ENCODE measurements at places on chromosomes 16 and 17.

- no peak for DNase-seq
Observed at GRCh38 chr16:79061181-79061580, 539.4 kb downstream of the MAF start.

DNA sequence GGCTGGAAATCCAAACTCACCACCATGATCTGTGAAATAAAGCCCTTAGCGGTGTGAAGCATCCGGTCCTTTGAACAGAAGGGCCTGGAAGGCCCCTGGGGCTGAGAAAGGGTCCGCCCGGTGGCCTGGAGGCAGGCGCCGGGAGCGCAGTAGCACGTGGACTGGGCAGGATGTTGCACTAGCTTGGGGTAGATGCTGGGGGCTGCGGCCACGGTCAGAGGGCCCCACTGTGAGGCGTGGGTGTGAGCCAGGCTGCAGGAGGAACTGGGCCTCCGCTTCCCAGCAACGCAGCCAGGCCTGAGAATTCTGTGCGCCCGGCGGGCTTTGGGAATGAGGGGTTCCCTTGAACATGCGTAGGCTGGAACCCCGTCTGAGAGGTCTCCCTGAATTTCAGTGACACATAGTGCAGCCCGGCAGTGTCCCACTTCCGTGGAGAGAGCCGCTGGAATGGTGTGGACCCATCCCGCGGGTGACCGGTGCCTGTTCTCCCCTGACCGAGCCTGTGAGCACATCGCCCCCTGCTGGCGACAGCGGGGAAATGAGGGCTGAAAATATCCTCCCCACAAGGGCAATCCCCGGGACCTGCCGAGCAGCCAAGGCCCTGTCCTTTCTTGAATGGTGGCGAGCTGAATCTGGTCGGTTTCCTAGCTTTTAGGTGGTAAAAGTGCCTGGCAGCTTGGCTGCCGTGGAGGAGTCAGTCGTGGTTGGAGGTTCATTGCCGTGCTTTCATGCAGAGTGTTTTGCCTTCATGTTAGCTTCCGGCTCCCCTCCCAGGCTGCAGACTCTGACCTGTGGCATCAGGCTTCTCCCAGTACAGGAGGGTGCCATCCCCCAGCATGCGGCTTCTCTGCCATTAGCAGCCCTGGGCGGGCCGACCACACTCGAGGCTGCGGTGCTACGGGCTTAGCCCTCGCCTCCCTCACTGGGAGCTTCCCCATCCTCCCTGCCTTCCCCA, 43.8 kb downstream of the DNAJA2 start:
- peak; percentile 49 for DNase-seq

- DNase-seq = no peak
Observed at GRCh38 chr16:89064606-89065457, 28.8 kb upstream of the ACSF3 start.

DNA sequence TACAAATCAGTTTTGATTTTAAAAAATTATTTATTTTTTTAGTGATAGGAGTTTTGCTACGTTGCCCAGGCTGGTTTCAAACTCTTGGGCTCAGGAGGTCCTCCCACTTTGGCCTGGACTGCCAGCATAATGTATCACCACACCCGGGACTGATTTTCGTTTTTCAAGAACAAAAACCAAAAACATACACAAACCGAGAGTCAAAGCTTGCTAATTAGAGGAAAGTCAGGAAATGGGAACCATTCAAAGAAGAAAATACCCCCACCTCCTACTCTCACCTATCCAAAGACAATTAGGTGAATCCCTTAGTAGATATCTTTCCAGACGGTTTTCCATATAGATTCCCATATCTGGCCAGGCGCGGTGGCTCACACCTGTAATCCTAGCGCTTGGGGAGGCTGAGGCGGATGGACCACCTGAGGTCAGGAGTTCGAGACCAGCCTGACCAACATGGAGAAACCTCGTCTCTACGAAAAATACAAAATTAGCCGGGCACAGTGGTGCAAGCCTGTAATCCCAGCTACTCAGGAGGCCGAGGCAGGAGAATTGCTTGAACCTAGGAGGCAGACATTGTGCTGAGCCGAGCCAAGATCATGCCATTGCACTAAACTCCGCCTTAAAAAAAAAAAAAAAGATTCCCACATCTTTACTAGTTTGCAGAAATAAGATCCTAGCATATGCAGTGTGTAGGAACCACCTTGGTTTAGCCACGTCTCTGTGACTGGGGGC, 883 bp upstream of the SPN start:
- DNase-seq = no peak

DNA sequence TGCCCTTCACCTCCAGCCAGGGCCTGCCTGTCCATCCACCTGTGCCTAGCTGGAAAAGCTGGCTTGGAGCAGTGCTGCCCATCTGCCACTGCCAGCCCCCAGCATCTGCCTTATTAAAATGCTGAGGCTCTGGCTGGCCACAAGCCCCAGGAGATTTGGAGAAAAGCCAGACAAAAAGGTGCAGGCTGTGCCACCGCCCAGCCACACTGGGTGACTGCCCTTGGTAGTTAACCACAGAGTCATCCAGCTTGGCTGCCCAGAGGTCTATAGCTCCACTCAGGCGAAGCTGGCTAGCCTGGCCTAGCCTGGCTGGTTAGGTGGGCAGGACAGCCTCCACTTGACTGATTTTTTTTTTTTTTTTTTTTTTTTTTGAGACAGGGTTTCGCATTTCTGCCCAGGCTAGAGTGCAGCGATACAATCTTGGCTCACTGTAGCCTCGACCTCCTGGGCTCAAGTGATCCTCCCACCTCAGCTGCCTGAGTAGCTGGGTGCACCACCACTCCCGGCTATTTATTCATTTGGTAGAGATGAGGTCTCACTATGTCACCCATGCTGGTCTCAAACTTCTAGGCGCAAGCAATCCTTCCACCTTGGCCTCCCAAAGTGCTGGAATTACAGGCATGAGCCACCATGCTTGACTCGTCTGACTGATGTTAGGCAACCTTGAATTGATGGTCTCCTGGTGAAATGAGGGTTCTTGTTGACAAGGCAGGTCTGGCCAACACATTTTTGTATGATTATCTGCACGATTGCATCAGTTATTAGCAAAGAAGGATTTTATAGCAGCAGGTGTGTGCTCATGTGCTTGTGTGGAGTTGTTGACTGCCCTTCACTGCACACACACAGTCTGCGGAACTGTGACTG, 103.8 kb downstream of the RAB11FIP4 start:
- no peak for DNase-seq

- DNase-seq = no peak
Observed at GRCh38 chr17:6048486-6048885, 21.7 kb upstream of the WSCD1 start.

DNA sequence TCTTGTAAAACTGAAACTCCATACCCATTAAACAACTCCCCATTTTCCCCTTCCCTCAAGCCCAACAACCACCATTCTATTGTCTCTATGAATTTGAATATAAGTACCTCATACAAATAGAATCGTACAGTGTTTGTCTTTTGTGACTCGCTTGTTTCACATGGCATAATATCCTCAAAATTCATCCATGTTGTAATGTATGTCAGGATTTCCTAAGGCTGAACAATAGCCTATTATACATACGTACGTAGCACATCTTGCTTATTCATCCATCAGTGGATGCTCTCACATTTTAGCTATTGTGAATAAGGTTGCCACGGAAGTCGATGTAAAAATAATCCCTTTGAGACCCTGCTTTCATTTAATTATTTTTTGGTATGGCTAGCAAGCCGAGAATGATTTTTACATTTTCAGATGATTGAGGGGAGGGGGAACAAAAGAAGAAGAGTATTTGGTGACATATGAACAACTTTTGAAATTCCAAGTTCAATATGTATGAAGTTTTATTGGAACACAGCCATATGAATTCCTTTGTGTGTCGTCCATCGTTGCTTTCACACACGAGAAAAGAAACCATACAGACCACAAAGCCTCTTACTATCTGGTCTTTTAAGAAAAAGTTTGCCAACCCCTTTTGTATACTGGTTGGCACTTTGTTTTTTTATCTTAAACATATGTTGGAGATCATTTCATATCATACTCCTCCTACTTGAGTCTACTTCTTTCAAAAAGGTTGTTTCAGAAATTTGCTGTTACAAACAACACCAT, 371.2 kb downstream of the NPIPA8 start:
- DNase-seq = no peak

DNA sequence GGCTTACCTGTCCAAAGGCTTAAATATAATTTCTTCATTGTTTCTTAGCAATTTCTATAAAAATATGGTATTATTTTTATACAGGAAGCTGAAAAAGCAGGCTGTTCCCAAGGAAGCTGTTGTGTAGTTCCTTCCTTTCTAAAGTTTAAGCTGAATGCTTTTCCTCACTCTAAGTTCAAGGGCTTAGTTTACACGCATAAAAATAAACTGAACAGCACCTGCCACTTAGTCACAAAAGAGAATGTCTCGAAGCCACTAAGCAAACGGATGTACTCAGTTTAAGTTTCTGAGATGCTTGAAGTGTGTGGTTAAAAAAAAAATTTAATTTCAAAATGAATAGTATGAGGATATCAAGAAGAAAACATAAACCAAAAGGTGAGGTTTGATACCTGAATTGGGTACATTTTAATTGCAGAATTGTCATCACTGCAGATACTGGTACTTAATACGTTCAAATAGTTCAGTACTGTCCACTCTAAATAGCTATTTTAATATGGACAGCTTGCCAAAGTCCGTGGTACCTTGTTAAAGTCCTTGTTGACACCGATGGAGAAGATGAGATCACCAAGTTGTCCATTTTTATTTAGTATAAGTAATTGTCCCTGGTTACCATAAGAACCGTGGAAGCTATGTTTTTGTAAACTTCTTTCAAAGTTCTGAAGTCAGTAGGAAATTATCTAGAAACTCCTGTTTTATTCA, 38.1 kb downstream of the MRTFB start:
- DNase-seq = no peak

GRCh38 chr17:45314741-45315647, 1.8 kb downstream of the MAP3K14 start:
- DNase-seq = no peak

DNA sequence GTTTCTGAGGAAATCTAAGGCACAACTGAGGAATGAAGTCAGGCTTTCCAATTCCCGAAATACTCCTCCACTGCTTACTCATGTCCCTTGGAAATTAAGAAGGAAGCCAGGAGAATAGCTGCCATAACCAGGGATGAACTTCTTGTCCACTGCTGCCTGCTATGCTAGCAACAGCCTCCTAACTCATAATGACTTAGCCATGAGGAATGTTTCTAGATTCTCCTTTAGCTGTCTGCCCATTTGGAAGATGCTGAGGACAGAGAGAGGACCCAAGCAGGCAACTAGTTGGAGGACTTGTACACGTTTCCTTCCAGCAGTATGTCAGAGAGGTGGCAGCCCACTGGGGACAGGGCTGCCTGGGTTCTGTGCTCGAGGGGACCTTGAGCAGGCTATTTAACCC, 939 bp upstream of the CCL2 start:
- DNase-seq = no peak

- DNase-seq = no peak
Observed at GRCh38 chr17:49005140-49005539, 8.0 kb downstream of the IGF2BP1 start.

DNA sequence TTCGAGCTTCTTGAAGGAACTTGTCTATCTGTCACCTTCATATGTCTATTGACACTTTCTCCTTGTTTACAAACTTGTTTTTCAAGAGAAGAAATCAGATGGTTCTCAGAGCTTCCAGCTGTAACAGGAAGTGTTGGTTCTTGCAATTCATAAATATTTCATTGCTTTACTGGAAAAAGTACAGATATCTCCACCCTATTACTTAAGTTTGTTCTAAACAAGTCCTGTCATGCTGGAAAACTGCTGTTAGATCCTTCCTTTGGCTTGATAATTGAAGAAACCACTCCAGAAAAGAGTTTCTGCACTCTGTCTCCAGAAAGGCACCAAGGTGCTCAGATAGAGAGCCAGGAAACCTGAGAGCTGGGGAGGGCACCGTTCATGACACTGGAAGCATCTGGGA, 181.6 kb downstream of the DNAH9 start:
- DNase-seq = no peak
